Nephron progenitor cell (in vitro differentiated cells): ENCODE measurements at places on chromosomes 1 and 21.
A peak's percentile ranks its signal among the peaks of the same experiment; 100 is the strongest.

- DNase-seq = no peak
These were observed 26.1 kb downstream of the CD244 start for GRCh38 chr1:160836561-160836960.

DNA sequence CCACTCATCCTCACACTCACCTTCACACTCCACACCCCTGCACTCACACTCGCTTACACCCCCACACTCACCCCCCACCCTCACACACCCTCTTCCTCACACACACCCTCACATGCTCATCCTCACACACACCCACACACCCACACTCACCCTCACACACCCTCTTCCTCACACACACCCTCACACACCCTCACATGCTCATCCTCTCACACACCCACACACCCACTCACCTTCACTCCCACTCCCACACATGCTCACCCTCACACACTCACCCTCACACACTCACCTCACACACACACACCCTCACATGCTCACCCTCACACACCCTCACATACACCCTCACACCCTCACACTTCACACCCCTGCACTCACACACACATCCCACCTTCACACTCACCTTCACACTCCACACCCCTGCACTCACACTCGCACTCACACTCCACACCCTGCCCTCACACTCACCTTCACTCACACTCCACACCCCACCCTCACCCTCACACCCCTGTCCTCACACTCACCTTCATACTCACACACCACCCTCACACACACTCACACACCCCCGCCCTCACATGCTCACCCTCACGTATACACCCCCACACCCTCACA, 42.6 kb upstream of the EDN2 start:
- DNase-seq = no peak

DNA sequence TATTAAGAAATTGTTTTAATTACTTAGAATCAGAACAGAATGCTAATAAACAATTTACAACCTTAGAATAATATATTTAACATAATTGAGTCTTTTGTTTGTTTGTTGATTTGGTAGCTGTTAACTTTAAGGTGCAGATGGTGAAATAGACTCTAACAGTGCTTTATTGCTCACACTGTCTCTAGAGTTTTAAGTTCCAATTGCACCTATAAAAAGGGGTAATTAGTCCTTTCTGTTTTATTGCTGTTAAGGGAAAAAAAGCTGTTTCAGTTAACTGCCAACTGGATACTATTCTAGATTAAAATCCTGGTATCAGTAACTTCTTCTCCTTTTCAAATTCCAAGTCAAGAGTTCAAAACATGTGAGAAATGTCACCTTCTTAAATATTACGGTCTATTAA, 197.6 kb upstream of the TMPRSS15 start:
- DNase-seq = no peak

DNA sequence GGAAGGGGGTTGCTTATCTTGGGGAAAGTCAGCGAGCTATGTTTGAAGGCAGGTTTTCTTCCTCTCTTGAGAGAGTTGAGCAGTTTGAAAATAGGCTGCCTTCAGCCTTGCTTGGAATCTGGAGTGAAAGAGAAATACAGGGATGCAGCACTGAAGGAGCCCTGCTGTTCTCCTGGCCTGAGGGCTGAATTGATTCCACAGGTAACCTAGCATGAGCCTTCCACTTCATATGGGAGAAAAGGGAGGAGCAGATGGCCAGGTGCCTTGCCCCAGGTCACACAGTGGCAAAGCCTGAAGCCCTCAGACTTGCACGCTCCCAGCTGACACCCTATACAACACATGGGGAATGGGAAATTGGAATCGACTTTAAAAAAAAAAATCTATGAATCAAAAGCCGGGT, 88.0 kb upstream of the WLS start:
- no peak for DNase-seq

GRCh38 chr1:172990598-172991215, 60.0 kb downstream of the TNFSF18 start:
- no peak for DNase-seq

DNA sequence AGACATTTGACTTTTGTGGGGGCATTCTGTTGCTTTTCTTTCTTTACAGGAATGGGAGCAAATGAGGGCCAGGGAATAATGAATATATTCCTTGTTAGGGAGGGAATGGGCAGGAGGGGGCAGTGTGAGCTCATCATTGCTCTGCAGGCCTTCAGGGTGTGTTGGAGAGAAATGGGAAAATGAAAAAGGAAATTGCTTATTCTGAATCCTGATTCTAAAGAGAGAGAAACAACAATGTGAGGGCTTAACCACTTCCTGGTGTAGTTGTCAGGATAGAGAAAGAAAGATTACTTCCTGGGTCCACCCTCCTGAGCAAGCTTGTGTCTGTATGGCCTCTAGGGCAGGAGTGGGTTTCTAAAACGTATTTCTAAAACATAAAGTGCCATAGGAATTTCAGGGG, 28.3 kb downstream of the VANGL2 start:
- DNase-seq = peak; percentile 37

DNA sequence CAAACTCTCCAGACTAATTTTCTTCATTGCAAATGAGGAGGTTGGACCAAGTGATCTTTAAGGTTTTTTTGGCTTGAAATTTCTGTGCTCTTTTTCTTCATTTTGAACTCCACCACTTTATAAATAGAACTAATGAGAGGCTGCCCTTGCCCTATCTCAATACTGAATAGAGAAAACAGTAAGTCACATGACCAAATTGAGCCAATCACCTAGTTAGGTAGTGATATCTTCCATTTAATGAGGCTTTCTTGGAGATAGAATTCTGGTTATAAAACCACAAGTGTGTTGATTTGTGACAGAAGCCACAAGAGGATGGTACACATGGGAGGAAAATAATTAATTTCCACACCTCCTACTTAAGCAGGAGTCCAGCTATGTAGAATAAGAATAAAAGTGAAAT, 263.4 kb upstream of the SNX7 start:
- DNase-seq = no peak

GRCh38 chr1:80666073-80666472, 1134.7 kb upstream of the ADGRL2 start:
- DNase-seq = no peak

GRCh38 chr1:220884109-220884980, 5.1 kb downstream of the HLX start:
- DNase-seq = peak; percentile 77

GRCh38 chr1:226666164-226666506, 72.9 kb downstream of the ITPKB start:
- no peak for DNase-seq

GRCh38 chr1:157357111-157357510, 195.2 kb downstream of the FCRL5 start:
- DNase-seq = no peak
